ENCODE measurements at places on chromosomes 13 and 19.

DNA sequence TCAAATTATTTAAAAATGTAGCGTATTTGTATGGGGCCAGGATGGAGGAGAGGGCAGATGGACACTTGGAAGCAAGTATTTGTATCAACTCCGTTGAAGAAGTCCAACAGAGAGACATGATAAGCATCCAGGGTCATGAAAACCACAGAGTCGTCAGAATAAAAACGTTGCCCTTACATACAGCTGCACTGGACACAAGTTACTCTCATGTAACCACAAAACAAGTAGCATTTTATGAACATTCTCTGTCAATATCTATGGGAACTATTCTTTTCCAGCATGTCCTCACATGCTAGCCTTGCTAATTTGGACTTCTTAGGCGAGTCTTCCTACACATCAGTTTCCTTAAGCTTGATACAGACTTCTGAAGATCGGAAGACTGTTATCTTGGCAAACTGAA lies 35.0 kb downstream of the EFNB2 start:
- DNase-seq: no peak

GRCh38 chr13:48595431-48596429 lies 58.0 kb upstream of the CYSLTR2 start:
- peak; percentile 5 for DNase-seq

GRCh38 chr13:113245849-113246796 lies 36.7 kb downstream of the CUL4A start:
- DNase-seq: no peak

DNA sequence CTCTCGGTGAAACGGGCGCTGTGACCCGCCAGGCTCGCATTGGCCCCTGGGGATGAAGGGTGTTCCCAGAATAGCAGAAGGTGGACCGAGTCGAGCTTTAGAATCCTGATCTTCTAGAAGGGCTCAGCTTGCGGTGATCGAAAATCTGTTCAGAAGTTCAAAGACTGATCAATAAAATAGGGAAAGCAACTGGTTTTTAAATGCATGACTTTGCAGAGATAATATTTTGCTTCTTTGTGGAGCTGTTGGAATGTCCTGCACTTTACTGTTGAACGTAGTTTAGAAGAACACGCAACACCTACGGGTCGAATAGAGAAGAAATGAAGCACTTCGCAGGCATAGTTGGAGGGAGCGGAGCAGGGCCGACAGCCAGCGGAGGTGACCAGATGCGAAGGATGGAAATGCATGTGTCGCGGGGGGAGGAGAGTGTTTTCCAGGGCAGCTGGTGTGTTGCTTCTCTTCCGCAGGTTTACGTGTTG lies 766 bp downstream of the CEBPG start:
- DNase-seq: no peak

- DNase-seq: no peak
These were observed 144.9 kb downstream of the MIPEP start for GRCh38 chr13:23744315-23744714.

DNA sequence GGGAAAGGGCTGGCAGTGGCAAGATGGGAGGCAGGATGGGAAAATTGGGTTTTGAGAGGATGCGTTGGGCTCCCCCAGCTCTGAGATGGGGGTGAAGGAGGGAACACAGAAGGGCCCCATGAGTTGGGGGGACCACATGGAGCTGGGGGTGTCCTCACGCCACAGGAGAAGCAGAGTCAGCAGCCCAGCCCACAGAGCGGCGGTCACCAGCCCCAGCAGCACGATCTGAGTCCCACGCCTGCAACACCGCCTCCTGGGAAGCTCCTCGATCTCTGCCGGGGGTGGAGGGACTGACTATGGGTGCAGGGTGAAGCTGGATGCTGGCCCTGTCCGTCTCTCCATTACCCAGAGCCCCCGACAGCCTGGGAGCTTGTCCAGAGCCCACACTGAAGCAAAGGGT lies 3.3 kb downstream of the FCER2 start:
- no peak for DNase-seq

DNA sequence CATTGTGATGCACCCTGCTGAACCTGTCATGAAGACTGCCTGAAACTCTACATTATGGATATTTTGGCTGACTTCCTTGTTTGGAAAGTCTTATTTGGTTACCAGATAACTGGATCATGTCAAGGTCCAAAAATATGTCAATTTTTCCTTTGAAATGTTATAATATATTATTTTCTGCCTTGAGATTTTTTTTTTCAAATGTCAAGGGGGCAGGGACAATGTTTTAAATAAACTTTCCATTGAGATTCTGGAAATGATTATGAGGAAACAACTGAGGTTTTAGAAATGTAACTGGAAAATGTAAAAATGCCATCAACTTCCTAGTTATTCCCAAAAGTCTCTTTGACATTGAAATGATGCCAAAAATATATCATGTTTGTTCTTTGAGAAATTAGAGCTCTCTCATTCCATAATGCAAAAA lies 117.0 kb downstream of the RFC3 start:
- no peak for DNase-seq
